ENCODE measurements at places on chromosomes 5 and 9.
A peak's percentile ranks its signal among the peaks of the same experiment; 100 is the strongest.

- no peak for DNase-seq
These were observed 858 bp downstream of the NCS1 start for GRCh38 chr9:130172858-130173665.

- DNase-seq = no peak
These were observed 77.9 kb upstream of the ICE1 start for GRCh38 chr5:5344606-5345005.

DNA sequence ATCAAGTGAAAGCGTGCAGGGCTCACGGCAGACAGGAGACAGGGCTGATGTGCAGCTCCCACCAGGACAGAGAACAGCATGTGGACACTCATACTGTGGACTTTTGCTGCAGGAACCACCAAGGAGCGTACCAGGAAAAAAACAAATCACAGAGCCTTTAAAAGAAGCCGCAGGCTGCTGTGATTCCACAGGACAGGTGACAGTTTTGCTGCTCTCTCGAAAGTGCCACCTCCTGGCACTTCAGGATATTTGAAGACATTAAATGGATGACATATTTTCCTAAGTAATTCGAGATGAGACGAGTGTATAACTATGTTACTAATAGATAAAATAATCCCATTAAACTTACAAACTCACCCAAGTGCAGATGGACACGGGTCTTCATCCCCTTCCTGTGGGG is 29.3 kb downstream of the ZDHHC11 start:
- no peak for DNase-seq

GRCh38 chr9:975740-976257 is 656 bp upstream of the DMRT3 start:
- DNase-seq = no peak

GRCh38 chr5:160921423-160922285 is 69.6 kb upstream of the ATP10B start:
- DNase-seq = no peak

- DNase-seq = no peak
These were observed 97.1 kb upstream of the PRSS3 start for GRCh38 chr9:33698267-33698666.

DNA sequence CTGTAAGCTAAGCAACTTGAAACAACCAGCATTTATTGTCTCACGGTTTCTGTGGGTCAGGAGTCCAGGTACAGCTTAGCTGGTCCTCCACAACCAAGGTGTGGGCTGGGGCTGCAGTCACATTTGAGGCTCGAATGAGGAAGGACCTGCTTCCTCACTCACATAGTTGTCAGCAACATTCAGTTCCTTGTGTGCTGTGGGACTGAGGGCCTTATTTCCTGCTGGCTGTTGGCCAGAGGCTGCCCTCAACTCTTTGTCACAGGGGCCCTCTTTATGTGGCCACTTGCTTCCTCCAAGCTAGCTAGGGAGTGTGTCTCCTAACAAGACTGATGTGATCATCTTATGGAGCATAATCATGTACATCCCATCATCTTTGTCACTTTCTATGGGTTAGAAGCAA is 29.2 kb upstream of the SEMA4D start:
- no peak for DNase-seq

DNA sequence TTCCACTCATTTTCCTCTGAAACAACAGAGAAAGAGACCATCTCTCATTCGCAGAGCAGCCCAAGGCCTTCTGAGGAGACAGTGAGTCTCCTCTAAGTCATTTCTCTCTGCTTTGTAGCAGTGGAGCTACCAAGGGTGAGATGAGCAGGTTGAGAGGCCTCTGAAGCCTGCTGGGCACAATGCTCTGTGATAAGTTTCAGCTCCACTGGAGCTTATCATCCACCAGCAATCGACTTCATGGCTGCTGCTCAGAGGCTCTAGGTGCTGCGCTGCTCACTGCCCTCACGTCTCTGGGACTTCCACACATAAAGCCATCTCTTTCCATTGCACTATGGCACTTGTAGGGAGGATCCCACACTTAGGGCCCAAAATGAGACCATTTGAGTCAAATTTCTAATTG is 96.3 kb downstream of the CMYA5 start:
- DNase-seq = no peak

DNA sequence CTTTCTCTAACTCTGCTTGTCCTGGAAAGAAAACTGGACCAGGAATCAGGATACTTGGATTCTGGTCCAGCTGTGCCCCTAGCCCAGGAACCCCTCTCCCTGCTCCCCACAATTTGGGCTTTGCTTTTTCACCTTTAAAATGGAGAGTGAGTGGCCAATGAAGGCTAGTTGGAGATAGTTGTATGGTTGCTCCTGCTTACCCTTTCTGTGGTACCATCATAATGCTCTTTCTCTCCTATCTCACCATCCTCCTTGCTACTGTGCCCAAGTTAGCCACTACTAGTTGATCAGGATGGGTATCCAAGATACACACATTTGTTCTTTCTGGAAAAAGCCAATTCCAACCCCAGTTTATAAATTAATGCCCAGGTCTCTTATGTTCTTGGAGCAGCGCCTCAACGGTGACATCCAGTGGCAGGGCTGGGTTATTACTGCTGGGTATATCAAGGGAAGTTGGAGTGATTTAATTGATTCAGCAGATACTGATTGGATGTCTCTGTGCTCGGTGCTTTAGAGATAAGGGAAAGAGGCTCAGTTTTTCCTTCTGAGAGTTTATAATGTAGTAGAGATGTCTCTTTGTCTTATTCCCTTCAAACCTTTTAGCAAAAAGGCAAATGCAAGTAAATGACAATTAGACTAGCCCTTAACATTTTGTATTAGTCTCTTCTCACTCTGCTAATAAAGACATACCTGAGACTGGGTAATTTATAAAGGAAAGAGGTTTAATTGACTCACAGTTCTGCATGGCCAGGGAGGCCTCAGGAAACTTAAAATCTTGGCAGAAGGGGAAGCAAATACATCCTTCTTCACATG is 38.5 kb downstream of the FAXDC2 start:
- no peak for DNase-seq

GRCh38 chr5:59543821-59544442 is 349.6 kb downstream of the PDE4D start:
- no peak for DNase-seq

- no peak for DNase-seq
These were observed 74.0 kb upstream of the CCNG1 start for GRCh38 chr5:163363389-163363788.

DNA sequence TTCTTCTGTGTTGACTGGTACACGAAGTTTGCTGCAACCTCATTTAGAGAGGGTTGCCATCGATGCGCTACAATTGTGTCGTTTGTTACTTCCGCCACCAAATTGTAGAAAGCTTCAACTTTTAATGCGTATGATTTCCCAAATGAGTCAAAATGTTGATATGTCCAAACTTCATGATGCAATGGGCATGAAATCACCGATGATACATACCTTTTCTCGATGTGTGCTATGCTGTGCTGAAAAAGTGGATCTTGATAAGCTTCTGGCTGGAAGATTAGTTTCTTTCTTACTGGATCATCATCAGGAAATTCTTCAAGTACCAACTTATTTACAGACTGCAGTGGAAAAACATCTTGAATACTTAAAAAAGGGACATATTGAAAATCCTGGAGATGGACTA is 65.7 kb downstream of the TMEM38B start:
- DNase-seq = no peak

DNA sequence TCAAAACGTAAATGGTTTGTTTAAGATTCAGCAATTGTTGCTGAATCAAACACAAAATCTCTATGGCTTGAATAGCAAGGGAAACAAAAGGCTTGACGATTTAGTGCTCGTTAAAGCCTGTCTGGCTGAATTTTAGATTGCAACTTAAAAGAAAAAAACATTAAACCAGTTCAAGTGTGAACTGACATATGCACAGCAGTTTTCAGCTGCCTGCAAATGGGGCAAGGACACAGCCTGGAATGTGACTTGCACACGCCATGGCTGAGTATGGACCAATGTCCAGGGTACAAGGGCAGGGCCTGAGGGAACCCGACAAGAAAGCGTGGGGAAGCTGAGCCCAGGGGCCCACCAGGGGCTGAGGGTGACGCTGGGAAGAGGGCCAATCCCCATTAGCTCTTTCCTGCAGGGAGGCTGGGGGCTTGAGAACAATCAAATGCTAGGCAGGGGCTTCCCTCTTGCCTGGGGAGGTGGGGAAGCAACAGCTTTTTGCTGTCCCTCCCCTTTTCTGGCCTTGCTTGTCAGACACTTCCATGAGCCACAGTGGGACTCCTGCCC is 89.6 kb upstream of the LRRTM2 start:
- DNase-seq = no peak

DNA sequence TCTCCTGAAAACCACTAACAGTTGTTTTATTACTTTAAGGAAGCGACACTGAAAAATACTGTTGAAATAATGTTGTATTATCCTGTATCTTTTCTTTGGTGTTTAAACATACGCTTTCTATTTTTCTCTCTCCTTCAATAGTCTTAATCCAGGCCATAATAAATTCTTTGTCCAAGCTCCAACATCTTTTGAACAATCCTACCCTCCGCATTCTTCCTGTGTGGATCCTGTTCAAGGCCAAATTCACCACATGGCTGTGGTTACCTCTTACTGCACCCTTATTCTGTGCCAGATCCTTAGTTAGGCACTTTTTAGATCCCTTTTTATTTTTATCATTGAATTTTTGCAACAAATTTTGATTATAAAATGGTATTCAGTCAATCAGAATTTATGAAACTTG is 1691.5 kb downstream of the MAT2B start:
- no peak for DNase-seq

DNA sequence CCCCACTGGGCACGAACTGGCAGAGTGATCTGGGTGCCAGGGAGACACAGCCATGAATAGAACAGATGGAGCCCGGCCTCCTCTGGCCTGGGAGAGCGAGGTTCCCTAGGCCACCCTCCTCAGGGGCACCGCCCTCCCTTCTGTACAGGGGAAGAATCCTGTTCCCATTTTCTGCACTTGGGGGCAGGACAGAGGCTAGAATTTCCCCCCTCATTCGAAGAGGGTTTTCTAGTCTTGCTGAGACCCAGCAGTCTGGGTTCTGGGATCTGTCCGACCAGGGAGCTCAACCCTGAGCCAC is 52.7 kb downstream of the COL5A1 start:
- no peak for DNase-seq

DNA sequence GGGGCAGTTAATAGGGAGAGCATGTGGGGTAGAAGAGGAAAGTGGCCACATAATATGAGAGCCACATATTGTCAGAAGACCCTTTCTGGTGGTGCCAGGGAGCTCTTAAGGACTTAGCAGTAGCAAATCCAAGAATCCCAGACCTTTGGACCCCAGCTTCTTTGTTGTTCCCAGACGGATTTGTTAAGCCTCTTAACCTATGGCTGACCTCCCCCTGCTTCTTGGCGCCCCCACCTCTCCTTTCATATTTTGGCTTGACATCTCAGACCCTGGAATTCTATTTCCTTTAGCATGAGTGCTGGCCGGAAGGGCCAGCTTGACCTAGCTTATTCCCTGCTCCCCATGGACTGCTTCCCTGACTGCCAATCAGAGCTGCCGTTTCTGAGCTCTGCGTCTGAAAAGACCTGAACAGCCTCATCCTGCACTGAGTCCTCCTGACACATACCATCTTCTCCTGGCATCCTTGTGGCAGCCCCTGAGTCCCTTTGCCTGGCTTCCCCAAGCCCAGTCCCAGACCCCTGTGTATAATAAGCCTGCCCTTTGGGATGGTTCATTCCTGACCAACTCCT is 116.3 kb downstream of the PRKACG start:
- no peak for DNase-seq

DNA sequence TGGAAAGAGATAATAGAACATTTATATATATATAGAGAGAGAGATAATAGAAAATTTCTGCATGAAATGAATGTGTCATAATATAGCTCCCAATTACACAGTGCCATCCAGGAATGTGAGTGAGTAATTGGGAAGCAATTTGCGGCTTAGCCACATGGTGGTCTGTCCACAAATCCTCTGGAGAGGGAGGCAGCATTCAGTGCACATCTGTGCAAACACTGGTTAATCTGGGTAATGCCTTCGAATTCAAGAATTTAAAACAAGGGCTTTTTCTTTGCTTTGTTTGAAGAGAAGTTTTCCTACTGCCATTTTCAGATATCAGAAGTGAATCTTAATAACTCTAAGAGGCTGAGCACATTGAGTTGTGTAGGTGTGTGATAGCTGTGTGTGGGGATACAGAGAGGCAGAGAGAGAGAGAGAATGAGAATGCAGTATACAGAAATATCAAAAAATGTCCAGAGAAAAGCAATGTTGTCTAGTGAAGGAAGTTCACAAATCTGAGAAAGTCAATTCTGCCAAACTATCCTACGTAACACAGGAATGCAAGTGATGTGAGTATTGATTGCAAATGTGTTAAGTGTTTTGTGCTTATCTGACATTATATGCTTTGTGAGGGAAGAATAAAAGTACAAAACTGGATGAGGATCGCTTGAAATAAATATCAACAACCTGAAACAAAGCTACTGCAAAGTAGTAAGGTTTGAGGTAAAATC is 134.6 kb downstream of the EDIL3 start:
- peak; percentile 65 for DNase-seq

- DNase-seq = no peak
These were observed 77.4 kb downstream of the SLIT3 start for GRCh38 chr5:169223595-169223953.
